Testis (tissue), 5 donors: ENCODE measurements at places on chromosomes 3 and 15. TPM values are rescaled to one million over a fixed set of nuclear protein-coding genes. Genes with fewer than 3 reads are reported as not detected.
A peak's percentile ranks its signal among the peaks of the same experiment; 100 is the strongest.

DNA sequence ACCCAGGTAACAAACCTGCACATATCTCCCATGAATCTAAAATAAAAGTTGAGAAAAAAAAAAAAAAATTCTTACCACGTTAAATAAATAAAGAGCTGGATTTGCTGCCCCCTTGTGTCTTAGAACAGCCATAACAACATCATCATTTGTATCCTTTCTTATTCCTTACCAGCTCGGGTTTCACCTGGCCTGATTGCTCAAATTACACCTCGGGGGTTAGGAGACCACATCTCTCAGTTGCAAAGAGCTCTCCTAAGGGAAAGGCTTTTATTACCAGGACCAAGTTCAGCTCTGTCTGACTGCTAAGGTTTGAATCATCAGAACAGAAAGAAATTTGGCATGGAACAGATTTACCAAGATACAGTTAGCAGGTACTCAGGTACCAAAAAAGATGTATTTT, 25.8 kb upstream of the RPL39L start:
- no peak overlapping the region for H3K4me3 ChIP-seq
- no peaks in the 10 kb centered on the region for H3K4me1 ChIP-seq
- H3K27ac ChIP-seq = no peak overlapping the region

DNA sequence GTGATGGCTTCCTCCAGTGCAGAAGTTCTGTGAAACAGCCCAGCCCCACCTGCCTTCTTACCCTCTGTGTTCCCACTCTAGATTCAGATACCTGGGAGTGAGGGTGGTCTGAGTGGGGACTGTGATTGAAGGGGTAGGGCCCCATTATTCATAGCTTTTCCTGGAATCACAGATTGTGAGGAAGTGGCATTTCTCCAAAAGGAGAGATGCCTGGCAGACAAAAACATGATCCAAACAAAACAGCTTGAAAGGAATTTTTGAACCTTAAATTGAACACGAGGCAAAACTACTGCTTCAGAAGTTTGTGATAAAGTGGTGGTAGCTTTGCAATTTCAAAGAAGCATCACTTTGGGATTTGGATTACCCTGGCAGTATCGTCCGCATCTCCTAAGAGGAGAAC, 29.2 kb upstream of the NEO1 start:
- H3K27ac ChIP-seq = no peak overlapping the region
- no peak for DNase-seq
- no peaks in the 10 kb centered on the region for H3K4me1 ChIP-seq
- H3K27me3 ChIP-seq = no peaks in the 10 kb centered on the region

GRCh38 chr15:74229686-74230085, 6.4 kb upstream of the CCDC33 start:
- H3K36me3 ChIP-seq = no peaks in the 10 kb centered on the region
- no peaks in the 10 kb centered on the region for H3K27me3 ChIP-seq
- DNase-seq = no peak
- H3K4me3 ChIP-seq = no peak overlapping the region
- H3K4me1 ChIP-seq = no peaks in the 10 kb centered on the region

DNA sequence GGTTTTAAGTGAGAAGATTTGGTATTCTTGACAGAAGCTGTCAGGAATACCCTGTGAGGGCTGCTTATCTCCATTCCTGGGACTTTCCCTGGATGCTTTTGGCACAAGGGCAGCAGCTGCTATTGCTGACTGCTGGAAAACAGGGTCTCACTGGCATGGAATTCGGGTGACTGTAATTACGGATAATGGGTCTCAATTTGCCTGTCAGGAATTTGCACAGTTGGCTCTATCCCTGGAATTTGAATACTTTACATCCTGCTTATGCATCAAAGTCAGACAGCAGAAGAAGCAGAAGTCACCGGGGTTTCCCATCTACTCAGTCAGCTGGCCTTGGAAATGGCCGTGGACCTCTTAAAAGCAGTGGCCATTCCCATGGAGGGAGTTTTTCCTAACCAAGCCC, 25.9 kb upstream of the AKAP13 start:
- H3K4me1 ChIP-seq = no peaks in the 10 kb centered on the region
- no peaks in the 10 kb centered on the region for H3K27me3 ChIP-seq
- no peak overlapping the region for H3K27ac ChIP-seq
- no peak overlapping the region for H3K4me3 ChIP-seq
- H3K36me3 ChIP-seq = no peaks in the 10 kb centered on the region
- no peak for DNase-seq

- no peak overlapping the region for H3K27ac ChIP-seq
- DNase-seq = no peak
- H3K36me3 ChIP-seq = no peaks in the 10 kb centered on the region
These were observed 48.1 kb upstream of the CDV3 start for GRCh38 chr3:133525435-133525834.

GRCh38 chr15:45205192-45205591, 17.4 kb upstream of the SHF start:
- no peak overlapping the region for H3K27ac ChIP-seq
- no peaks in the 10 kb centered on the region for H3K4me1 ChIP-seq
- no peak overlapping the region for H3K4me3 ChIP-seq

DNA sequence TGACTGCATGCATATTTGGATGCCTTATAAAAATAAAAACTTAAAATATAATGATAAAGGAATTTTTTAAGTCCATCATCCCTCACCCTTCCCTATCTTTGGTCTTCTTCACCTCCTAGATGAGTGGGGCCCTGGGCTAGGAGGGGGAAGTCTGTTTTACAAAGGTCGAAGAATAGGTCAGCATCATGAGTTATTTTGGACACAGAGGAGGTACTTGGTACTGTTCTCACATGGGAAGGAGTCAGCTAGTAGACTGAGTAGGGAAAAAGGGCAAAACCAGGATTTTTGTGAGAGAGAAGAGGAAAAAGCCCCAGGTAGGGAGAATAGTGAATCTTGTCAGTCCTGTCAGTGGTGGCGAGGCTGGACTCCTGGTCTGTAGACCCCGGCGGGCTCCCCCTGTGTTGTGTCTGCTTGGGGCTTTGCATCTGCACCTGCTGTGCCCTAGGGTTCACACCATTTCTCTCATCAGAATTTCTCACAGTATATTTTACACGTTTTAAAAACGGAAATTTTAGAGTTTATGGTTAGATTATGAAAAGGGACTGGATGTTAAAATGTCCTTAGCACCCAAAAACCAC, 17.2 kb downstream of the GCSAM start:
- peaks cover 11% of the 10 kb centered on the region for H3K4me1 ChIP-seq
- H3K36me3 ChIP-seq = no peaks in the 10 kb centered on the region
- H3K27me3 ChIP-seq = no peaks in the 10 kb centered on the region
- no peak overlapping the region for H3K27ac ChIP-seq
- no peak overlapping the region for H3K4me3 ChIP-seq

GRCh38 chr3:176896640-176897039, 300.6 kb downstream of the TBL1XR1 start:
- H3K36me3 ChIP-seq = no peaks in the 10 kb centered on the region
- H3K4me1 ChIP-seq = no peaks in the 10 kb centered on the region
- no peak for DNase-seq
- no peak overlapping the region for H3K27ac ChIP-seq
- no peak overlapping the region for H3K4me3 ChIP-seq

GRCh38 chr3:94619643-94620042, 556.8 kb downstream of the NSUN3 start:
- H3K27ac ChIP-seq = no peak overlapping the region
- DNase-seq = no peak
- H3K27me3 ChIP-seq = no peaks in the 10 kb centered on the region
- no peaks in the 10 kb centered on the region for H3K36me3 ChIP-seq

- no peaks in the 10 kb centered on the region for H3K4me1 ChIP-seq
- no peaks in the 10 kb centered on the region for H3K36me3 ChIP-seq
- DNase-seq = peak; percentile 89
- H3K27ac ChIP-seq = peak overlapping the region; percentile 44
These were observed 500 bp upstream of the ZSCAN2 start for GRCh38 chr15:84600331-84600686.

DNA sequence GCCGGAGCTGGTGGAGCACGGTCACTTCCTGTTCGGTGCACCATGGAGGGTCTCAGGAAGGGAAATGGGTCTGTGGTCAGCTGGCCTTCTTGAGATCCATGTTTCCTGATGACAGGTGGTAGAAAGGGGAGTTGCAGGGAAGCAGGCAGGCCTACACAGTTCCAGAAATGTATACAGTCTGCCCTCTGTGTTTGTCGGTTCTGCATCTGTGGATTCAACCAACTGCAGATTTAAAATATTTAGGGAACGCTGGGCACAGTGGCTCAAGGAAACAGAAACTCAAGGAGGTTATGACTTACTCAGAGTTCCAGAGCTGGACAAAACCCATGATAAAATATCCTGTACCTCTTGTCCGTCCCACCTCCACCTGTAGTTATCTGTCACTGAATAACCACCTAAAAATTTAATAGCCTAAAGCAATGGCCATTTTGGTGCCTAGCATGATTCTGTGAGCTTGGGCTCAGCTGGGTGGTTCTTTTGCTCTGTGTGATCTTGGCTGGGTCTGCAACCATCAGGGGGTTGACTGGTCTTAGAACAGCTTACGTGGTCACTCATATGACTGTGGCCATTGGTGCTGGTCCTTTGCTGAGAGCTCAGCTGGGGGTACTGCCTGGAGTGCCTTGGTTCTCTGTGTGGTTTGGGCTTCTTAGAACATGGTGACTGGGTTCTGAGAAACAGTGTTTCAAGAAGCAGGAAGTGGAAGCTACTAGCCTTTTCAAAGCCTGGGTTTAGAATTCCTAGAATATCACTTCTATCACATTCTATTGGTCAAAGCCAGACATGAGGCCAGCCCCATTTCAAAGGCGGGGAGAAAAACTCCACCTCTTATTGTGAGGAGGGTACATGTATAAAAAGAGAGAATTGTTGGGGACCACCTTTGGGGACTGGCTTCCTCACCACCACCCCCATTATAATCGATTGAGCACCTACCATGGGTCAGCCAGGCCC, 239.7 kb upstream of the BHLHE40 start:
- no peaks in the 10 kb centered on the region for H3K27me3 ChIP-seq
- H3K36me3 ChIP-seq = no peaks in the 10 kb centered on the region
- H3K4me1 ChIP-seq = peaks cover 19% of the 10 kb centered on the region
- no peak overlapping the region for H3K27ac ChIP-seq

DNA sequence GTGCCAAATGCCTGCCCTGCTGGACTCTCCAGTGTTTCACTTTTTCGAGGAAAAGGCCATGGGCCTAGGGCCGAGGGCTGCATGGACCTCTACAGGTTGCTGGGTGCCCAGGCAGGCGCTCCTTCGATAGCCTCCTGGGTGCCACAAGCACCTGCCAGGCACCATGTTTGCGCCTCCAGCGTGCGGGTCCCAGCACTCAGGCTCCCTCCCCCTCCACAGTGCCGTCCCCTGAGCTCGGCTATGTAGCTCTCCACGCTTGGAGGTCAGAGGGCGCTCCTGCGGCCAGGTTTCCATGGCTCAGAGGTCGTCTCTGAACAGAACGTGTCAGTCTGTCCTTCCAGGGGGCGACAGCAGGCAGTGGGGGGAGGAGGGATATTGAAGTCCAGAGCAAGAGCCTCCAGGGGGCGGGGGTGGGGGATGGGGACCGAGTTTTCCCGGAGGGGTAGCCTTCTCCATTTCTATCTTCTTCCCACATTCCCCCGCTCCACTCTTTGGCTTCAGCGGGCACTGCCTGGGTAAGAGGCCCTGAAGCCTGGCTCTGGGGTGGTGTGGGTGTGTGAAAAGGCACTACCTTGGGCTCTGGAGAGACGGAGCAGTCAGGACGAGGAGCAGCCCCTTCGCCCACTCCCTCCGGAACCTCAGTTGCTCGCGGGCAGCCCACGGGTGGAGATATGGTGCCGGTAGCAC, 3.6 kb downstream of the ONECUT1 start:
- H3K27me3 ChIP-seq = peaks cover 11% of the 10 kb centered on the region
- H3K4me3 ChIP-seq = no peak overlapping the region
- peaks cover 37% of the 10 kb centered on the region for H3K4me1 ChIP-seq

- no peaks in the 10 kb centered on the region for H3K36me3 ChIP-seq
- no peak overlapping the region for H3K4me3 ChIP-seq
- no peak overlapping the region for H3K27ac ChIP-seq
- DNase-seq = no peak
These were observed 64.4 kb upstream of the PHLDB2 start for GRCh38 chr3:111794711-111795110.

- no peak overlapping the region for H3K27ac ChIP-seq
- no peak for DNase-seq
- H3K4me3 ChIP-seq = no peak overlapping the region
- no peaks in the 10 kb centered on the region for H3K36me3 ChIP-seq
- no peaks in the 10 kb centered on the region for H3K27me3 ChIP-seq
These were observed 459.7 kb upstream of the ZNF717 start for GRCh38 chr3:76245073-76245472.

DNA sequence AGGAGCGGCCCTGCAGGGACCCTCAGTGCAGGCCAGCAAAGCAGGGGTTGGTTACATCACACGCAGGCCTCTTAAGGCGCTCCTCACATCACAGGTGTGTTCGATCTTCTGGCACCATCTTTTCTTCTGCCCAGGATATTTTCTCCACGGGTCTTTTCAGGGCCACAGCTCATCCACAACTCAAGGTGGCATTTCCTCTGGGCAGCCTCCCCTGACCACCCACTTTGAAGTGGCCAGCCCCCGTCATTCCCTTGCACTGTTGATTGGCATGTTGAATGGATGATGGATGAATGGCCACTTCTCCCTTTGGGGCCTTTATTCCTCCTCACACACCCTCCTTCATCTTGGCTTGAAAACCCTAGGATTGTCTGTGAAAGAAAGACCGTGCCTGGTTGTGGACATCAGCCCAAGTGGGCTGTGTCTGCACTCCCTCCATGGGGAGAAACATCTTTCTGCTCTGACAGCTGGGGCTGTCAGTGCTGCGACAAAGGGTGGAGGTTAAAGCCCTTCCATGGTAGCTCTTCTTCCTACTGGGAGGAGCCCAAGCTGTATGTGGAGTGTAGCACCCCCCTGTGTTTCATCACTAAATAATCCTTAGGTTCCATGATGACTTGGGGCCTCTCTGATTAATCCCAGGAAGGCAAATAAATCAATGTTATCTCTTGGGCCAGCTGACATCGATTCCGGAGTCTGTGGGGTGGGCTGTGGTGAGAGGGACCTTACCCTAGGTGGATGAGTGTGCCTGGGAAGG, 102.5 kb downstream of the EPHB1 start:
- no peaks in the 10 kb centered on the region for H3K27me3 ChIP-seq
- no peak overlapping the region for H3K4me3 ChIP-seq
- no peaks in the 10 kb centered on the region for H3K36me3 ChIP-seq
- H3K27ac ChIP-seq = no peak overlapping the region
- H3K4me1 ChIP-seq = no peaks in the 10 kb centered on the region
- DNase-seq = no peak

GMNC gene
- total RNA-seq = 2.2 TPM

GOLGA8N gene
- 61.0 TPM for total RNA-seq

DNAH1 gene
- 49.1 TPM for total RNA-seq

TBL1XR1 gene
- total RNA-seq = 67.6 TPM

SENP8 gene
- 8.1 TPM for total RNA-seq

ROPN1 gene
- total RNA-seq = 139 TPM

CKMT1A gene
- total RNA-seq = 0.68 TPM

RASGRF1 gene
- 3.1 TPM for total RNA-seq
